ENCODE measurements at places on chromosomes 16 and 17.
A peak's percentile ranks its signal among the peaks of the same experiment; 100 is the strongest.

- DNase-seq, result no peak
Observed at GRCh38 chr16:6958184-6958583, 374.5 kb upstream of the RBFOX1 start.

- DNase-seq, result no peak
Observed at GRCh38 chr17:27956601-27957445, 63.7 kb upstream of the LYRM9 start.

DNA sequence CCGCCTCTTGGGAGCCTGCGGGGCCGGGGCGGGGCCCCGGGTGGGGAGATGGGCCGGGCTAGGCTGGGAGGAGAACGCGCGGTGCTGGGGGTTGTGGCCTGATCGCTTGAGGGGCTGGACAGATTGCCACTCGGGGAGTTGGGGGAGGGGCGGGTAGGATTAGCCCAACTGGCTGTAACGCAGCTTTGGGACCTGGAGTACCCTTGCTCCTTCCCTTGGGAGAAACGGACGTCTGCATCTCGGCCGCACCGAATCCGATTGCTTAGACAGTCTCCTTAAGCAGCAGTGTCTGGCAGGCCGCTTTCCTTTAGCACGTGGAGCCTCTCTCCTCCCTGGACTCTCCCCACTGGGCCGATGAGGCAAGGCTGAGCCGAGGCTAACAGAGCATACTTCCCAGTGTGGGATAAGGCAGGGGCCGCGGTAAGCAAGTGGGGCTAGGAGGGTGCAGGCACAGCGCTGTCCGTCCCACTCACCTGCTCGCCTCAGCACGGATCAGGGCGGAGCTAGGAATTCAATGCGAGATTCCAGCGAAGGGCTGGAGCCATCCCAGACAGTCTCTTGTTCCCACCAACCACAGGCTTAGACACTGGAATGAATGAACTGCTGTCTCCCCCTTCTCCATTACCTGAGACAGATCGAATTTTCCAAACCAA, 540 bp upstream of the ACLY start:
- peak; percentile 27 for DNase-seq

- no peak for DNase-seq
Observed at GRCh38 chr17:73503560-73503959, 140.7 kb downstream of the SDK2 start.

DNA sequence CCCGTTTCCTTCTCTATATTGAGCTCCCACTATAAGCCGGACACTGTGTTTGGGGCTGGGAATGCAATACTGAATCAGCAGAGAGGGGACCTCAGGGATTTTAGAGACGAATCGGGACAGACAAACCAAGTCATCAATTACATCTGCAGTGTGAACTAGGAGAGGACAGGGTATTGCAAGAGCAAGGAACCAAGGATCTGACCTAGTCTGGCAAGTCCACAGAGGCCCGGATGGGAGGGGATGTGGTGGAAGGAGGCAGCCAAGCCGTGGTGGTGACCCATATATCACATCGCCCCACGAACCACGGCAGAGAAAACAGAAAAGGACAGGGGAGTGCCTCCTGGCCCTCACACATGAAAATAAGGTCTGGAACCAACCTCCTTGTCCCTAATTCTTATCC, 28.1 kb upstream of the NXPH3 start:
- DNase-seq, result no peak

- DNase-seq, result no peak
Observed at GRCh38 chr17:80598813-80599545, 54.3 kb downstream of the RPTOR start.

DNA sequence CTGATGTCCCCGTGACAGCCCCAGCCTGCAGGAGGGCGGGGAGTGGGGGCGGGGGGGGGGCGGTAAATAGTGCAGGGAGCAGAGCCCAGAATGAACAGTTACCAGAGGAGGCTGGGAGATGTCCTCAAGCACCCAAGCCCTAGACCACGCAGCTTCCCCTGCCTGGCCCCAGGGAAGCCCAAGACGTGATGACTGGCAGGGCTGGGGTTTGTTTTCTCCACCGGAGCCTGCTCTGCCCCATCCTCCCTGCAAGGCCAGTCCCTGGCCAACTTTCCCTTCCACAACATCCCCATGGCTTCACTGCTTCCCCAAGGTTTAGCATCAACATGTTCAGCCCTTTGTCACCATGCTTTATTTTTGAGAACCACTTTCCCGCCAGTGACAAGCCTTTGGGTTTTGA, 1.4 kb upstream of the BEAN1 start:
- DNase-seq, result no peak

Data from astrocyte of the cerebellum (primary cell).